ENCODE measurements at places on chromosomes 5 and 9. TPM values are rescaled to one million over a fixed set of nuclear protein-coding genes. Genes with fewer than 3 reads are reported as not detected.

Gene KCNN2
- 2.0 TPM for total RNA-seq

Gene SLC27A6
- total RNA-seq = 0.83 TPM

DNA sequence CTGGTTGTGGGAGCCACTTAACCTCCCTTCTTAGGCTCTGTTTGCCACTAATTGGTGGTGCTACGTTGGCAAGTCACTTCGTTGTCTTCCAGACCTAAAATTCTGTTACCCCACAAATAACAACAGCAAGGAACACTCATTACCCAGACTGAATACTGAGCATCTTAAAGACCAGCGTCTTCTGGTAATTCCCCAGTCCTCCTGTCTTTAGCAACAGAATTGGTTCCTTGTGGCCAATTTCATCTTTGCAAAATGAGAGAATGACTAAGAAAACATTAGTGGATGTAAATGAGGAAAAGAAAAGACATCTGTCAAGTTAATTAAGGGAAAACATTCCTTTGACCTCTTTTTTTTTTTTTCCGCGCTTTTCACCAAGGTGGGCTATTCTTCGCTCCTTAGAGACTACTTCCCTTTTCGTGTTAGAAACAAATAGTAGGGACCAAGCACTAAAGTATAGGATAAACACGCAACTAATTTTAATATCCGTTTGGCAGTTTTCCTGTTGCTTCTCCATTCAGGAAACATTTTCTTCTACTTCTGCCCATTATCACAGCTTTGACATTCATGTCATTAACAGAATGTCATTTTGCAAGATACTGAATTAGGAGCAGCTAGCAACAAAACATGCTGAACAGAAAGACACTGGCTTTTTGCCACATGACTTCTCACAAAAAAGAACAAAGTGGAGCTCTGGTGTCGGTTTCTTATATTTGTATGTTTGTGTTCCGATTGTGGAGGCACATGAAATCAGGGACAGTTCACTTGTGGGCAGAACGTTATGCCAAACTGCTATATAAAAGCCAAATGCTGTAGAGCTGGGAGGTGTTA, 154.2 kb downstream of the CD180 start:
- DNase-seq = peak; percentile 61

Gene SOX30
- total RNA-seq = not detected

- DNase-seq = no peak
These were observed 16.4 kb upstream of the ZBTB34 start for GRCh38 chr9:126844085-126844484.

Gene IFNA21
- not detected for total RNA-seq

DNA sequence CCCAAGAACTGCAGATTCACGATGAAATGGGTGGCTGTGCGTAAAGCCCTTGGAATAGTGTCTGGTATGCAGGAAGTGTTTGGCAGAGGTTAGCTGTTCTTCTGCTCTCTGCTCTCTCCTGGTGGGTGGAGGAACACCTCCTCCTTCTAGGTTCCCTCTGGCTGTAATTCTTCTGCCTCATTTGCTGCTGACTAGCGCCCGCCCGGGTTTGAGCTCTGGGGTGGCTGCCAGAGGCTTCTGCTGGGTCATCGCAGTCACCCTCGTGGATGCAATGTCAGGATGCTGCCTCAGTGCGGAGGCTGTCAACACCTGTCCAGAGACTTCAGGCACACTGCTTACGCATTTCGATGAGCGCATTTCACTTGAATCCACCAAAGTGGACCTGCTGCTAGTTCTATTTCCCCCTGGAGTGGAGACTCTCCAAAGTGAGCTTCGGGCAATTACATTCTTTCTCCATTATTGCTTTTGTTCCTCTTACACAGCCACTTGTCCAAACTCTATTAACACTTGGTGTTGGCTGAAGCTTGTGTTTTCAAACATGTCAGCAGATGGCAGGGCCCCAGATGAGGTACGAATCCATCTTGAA, 11.7 kb downstream of the DOCK2 start:
- DNase-seq = peak; percentile 11

Gene ANKRD18A
- 2.7 TPM for total RNA-seq

Gene SUB1
- 234 TPM for total RNA-seq

Gene PRR16
- 5.9 TPM for total RNA-seq

DNA sequence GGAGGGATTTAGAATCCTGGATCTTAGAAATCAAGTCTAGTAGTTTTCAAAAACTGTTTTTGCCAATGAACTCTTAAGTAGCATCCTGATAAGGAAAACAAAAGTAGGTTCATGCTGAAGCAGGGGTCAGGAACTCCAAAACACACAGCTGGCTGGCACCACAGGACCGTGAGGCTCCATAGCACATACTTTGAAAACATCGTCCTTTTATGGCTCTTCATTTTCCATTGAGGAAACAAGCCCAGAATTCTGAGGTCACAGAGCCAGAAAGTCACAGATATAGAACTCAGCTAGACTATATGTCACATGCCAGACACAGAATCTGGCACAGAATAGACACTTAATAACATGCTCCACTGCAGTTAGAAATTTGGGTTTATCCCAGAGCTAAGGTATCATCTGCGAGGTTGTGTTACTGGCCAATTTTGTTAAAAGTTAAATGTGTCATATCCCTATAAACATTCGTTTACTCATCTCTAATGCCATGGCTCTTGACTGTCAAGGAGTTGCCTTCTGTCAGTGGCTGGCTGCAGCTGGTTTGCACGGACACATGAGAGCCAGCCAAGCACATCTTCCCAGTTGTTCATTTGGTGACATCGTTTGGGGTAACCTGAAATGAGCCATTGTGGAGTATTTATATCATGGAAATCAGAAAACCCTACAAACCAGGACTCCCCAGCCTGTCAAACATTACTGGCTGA, 58.8 kb downstream of the FAM78A start:
- DNase-seq = no peak
